Activated CD4-positive, alpha-beta T cell treated with anti-CD3 and anti-CD28 coated beads, Interleukin-2, Interleukin-6, amounts not matched to agents 100 ng/mL and 50 ng/mL, durations not matched to agents 16 hours and 8 hours (primary cell): ENCODE measurements at places on chromosomes 5 and 9.
A peak's percentile ranks its signal among the peaks of the same experiment; 100 is the strongest.

GRCh38 chr5:83921666-83922193, 201.1 kb upstream of the HAPLN1 start:
- no peak for DNase-seq

- no peak for DNase-seq
Measured at GRCh38 chr5:50553560-50553984, 112.5 kb upstream of the EMB start.

- DNase-seq: no peak
Measured at GRCh38 chr9:137531099-137531765, 19.0 kb downstream of the PNPLA7 start.

DNA sequence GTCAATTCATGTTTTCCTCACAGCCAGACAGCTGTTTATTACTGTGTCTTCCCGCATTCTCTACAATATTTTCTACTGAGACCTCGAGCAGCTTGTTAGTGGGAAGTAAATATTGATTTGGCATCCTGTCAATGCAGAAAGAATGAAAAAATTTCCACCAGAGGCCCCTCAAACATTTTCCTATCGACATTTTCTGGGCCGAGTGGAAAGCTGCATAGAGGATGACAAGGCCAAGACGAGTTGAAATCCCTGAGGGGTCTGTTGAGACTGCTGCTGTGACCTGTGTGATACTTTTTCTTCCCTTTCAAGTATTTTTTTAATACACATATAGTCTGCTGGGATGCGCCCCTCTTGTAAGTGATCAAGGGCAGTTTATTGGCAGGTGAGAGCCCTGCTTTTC, 91.4 kb upstream of the SH3GL2 start:
- DNase-seq: no peak

DNA sequence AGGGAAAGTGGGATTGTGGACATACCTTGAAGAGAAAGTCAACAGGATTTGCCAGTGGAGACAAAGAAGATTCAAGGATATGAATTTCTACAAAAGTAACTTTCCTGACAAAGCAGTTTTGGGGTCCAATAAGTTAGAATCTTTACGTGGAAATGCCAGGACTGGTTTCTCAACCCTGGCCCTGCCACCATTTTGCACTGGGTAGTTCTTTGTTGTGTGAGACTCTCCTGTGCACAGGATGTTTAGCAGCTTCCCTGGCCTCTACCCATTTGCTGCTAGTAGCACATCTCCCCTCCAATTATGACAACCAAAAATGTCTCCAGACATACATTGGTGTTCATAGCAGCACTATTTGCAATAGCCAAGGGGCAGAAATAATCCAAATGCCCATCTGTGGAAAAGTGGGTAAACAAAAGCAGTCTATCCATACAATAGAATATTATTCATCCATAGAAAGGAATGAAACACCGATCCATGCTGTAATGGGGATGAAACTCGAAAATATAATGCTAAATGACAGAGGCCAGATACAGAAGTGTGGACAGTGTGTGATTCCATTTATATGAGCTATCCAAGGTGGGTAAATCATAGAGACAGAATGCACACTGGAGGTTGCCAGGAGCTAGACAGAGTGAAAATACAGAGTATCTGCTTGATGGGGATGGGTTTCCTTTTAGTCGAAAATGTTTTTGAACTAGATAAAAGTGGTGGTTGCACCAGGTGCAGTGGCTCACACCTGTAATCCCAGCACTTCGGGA, 91.4 kb downstream of the NSUN2 start:
- no peak for DNase-seq

DNA sequence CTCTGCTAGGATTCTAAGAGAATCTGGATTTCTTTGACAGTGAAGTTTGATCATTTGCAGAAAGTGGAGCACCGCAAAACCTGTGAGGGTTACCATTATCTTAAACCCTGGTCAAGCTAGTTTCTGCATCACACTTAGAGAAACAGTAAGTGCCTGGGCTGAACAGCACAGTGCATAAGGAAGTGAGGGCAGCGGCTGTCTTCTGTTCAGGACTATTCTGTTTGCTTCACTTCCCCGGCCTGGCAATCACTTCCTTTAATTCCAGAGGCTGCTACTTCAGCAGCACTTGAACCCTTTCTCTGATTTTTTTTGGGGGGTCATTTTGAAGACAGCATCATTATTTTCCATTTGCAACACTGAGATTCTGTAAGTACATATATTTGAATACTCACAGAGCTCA, 32.0 kb downstream of the SEMA6A start:
- no peak for DNase-seq

DNA sequence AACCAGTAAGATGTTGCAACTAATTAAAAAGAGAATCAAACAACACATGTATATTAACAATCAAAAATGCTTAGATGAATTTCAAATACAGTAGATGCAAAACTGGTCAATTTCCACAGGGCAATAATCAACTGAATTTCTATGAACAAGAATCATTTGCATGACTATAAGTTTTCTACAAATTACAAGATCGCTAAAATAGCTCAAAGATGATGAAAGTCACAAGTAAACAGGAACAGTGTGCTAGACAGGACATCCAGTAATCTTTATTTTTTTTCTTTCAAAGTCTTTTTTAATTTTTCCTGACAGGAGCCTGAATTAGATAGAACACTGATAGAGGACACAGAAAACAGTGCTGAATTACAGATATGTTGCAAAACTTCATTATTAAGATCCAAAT, 608.2 kb upstream of the DAB2 start:
- no peak for DNase-seq

GRCh38 chr9:4796988-4797853, 4.5 kb downstream of the RCL1 start:
- DNase-seq: peak; percentile 33

GRCh38 chr5:71782771-71783770, 64.0 kb downstream of the CARTPT start:
- peak; percentile 63 for DNase-seq

DNA sequence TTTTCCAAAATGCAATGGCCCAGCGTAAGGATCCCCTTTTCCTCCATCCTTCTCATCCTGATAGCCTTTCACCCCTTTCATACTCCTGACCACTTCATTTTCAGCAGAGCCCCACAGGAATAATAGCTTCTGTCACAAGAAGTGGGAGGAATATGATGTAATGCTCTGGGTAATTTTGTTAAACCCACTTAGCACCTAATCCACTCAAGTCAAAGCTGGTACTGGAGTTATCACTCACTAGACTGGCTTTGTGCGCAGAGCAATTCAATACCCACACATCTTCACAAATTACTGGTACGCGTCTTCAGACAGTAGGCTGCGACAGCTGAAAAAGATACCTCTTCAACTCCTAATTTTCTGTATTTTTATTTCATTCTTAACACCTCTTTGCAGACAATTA, 2232.8 kb upstream of the WWC1 start:
- no peak for DNase-seq

GRCh38 chr5:55327281-55327680, 19.5 kb downstream of the MTREX start:
- DNase-seq: no peak

DNA sequence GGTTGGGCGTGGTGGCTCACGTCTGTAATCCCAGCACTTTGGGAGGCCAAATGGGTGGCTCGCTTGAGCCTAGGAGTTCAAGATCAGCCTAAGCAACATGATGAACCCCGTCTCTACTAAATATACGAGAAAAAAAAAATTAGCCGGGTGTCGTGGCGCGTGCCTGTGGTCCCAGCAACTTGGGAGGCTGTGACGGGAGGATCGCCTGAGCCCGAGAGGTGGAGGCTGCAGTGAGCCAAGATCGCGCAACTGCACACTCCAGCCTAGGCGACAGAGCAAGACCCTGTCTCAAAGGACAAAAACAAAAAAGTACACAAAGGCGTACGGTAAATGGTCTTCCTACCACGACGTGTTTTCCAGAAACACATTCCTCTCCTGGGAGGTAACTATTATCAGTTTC, 538 bp upstream of the BDP1 start:
- DNase-seq: no peak

GRCh38 chr5:122743261-122743660, 31.6 kb upstream of the SNX2 start:
- no peak for DNase-seq

DNA sequence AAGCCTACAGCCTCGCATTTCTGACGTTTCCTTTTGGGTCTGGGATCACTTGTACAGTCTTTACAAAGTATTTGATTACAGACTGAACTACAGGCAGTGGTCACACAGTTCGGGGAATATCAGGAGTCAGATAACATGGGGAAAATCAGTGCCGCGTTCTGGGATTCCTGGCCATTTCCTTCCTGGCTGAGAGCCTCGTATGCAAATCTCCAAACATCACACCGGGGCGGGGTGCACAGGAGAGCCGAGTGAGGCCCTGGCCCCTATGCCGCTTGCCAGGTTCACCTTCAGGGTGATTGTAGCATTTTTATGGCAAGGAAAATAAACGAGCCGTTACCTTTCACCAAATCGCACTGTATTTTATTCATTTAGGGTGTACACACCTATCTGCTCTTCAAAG, 29.6 kb upstream of the SLC9A3 start:
- no peak for DNase-seq

DNA sequence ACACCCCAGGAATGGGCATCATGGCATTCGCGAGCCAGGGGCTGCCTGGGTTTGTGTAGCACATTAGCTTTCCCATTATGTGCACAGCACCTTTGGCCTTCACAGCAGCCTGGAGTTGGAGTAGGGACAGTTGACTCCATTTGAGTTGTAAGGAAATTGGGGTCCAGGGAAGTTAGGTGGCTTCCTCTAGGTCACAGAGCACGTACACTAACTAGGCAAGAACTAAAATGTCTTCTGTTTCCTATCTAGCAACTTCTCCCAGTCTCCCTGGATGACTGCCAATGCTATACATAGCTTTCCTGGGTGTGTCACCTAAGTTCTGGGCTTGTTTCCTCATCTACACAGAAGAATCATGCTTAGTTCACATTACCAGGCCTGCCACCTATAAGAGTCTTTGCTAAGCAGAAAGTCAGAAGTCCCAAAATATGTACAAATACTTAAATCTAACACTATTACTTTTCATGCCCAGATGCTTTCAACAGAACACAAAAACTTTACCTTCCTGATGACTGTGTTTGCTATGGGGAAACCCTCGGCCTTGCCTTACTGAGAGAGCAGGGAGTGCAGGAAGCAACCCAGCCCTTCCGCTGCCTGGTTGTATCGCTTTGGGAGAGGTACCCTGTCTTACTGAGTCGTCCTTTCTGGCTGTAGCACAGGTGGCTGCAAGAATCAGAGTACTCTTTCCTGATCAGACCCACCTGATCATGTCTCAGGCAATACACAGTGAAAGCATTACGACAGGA, 12.0 kb downstream of the MACROH2A1 start:
- no peak for DNase-seq

GRCh38 chr9:101738566-101739183, at the start of gene GRIN3A:
Gene GRIN3A, minus strand, starts transcription at chr9:101738647. Its CDS starts 668 bp downstream, at chr9:101737979.
- no peak for DNase-seq

- no peak for DNase-seq
Measured at GRCh38 chr5:58505971-58506640, 14.9 kb downstream of the GAPT start.

DNA sequence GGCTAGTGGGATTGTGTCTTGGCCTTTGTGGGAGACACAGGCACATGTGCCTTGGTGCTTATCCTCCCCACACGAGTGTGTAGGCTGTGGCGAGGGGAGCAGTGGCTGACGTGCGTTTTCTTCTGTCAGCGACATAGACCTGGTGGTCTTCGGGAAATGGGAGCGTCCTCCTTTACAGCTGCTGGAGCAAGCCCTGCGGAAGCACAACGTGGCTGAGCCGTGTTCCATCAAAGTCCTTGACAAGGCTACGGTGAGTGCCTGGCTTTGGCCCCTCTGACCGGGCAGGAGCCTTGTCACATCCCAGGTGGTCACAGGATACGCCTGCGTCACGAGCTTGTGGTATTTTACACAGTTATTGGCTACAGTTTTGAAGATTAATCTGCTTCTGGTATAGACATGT, 26.4 kb downstream of the TENT4A start:
- no peak for DNase-seq

GRCh38 chr5:117054911-117055310, 480.3 kb upstream of the SEMA6A start:
- DNase-seq: no peak

DNA sequence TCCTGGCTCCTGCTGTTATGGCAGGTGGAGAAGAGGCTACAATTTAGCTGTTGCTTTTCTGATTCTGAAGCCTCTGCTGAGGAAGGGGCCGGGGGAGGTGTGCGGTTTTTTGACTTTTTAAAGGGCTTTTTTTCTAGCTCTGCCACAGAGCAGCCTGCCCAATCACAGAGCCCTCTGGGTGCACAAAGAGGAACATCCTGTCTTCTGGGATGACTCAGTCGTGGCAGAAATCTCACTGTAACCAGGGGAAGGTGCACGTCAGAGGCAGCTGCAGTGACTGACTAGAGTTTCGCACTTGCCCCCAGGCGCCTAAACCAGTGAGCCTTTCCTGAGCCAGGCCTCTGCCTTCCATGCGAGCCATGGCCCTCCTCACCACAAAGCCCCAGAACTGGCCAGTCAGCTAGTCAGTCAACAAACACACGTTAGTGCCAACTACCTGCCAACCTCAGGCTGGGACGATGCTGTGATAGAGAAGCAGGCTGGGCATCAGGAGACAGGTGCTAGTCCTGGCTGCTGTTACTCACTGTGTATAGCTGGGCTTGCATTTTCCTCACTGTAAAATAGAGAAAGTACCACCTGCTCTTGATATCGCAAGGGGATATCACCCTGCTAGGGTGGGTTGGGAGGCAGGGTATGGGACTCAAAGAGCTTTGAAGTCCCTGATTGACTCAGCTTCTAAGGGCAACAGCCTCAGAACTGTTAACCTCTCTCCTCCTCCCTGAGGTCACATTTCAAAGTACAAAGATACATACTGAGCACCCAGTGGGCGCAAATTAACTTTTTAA, 2.2 kb downstream of the AKNA start:
- DNase-seq: peak; percentile 97

GRCh38 chr5:78006449-78006848, 230.3 kb upstream of the TBCA start:
- no peak for DNase-seq

DNA sequence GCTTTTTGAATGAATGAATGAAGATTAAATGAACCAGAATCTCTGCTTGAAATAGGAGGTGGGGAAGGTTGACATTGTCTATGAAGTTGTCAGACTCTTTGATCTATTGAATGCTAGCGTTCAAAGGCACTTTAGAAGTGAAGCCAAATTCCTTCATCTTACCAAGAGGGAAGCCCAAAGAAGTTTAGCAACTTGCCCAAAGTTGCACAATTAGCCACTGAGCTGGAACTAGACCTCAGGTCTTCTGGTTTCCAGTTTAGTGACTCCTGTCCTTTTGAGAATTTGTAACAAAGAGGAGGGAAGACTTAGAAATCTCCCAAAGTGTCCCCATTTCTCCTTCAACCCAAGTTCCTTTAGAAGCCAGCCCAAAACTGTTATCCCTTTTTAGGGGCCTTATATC, 20.7 kb upstream of the SLC1A3 start:
- DNase-seq: no peak

GRCh38 chr9:91391818-91392217, 30.1 kb upstream of the AUH start:
- DNase-seq: no peak

DNA sequence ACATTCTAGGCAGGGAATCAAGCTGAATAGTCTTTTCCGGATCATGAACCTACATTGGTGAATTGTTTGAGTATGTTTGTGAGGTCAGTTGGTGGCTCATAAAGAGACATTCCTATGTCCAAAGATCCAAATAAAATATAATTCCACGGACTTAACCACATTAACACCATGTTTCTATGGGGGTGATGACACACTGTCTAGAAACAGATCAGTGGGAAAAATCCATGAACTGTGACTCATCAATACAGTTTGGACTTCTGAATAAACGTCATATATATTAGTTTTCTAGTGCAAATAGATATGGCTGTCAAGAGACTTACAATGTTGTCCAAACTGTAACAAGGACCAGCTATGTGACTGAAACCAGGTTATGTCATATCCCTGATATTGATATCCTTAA, 509.9 kb upstream of the TYRP1 start:
- DNase-seq: no peak

- DNase-seq: peak; percentile 28
Measured at GRCh38 chr9:105114964-105115728, 129.3 kb upstream of the SLC44A1 start.
